ENCODE measurements at places on chromosomes 12 and 14.

- no peak for DNase-seq
These were observed 352.4 kb downstream of the TMEM132D start for GRCh38 chr12:129551441-129551840.

- DNase-seq = no peak
These were observed 116.2 kb upstream of the MAP1LC3B2 start for GRCh38 chr12:116442946-116443345.

GRCh38 chr14:89773644-89774316 lies 180.8 kb downstream of the EFCAB11 start:
- peak; percentile 16 for DNase-seq

DNA sequence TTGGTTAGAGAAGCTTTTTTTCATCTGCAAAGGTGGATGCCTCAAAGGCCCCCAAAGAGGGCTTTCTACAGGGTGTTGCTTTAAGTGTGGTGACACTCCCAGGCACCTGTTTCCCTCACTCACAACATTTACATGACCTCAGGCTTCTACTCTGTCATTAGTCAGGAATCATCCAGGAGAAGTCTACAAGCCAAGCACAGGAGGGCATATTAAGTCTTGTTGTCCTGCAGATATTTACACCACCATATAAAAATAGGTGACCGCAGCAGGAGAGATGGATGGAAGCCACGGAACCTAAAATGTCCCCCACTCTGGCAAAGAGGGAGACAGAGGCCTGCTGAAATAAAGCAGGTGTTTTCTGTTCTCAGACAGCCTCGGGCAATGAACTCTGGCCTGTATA lies 7.5 kb upstream of the DPF3 start:
- no peak for DNase-seq

DNA sequence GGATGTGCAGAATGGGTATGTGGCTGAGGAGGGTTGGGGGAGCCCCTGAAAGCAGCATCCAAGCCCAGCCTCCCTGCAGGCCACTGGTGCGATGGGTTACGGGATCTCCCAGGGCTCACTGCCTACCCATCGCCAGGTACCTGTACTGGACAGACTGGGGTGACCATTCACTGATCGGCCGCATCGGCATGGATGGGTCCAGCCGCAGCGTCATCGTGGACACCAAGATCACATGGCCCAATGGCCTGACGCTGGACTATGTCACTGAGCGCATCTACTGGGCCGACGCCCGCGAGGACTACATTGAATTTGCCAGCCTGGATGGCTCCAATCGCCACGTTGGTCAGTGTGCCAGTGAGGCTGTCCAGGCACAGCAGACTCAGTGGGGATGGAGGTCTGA lies 18.3 kb upstream of the NXPH4 start:
- DNase-seq = no peak

DNA sequence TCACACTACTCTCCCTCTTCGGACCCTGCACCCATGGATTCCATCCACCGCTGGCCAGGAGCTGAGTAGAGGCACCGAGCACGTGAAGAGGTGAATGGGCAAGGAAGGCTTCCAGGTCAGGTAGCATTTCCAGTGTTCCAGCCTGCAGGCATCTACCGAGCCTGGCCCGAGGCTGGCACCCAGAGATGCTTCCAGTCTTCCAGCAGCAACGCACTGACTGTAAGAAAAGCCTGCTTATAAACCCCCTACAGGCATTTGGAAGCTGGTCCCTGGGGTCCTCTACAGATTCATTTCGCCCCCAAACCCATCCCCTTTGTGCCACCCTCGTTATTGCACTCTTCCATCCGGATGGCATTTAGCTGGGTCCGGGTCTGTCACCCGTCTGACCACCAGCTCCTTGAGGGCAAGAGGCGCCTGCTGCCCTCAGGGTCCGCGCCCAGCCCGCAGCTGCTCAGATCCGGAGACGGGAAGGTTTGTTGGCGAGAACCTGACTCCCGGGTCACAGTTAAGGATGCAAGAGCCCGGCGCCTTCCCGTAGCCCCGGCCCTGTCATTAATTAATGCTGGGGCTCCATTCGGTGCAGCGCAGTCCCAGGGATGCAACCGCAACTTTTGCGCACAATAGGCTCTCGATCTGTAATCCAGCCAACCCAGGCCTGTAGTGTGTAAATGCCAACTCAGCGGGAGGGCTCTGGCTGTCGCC lies 614 bp upstream of the MARK3 start:
- no peak for DNase-seq

- no peak for DNase-seq
These were observed 24.3 kb downstream of the TSPAN9 start for GRCh38 chr12:3101309-3102024.

GRCh38 chr12:67251012-67251411 lies 18.1 kb upstream of the CAND1 start:
- DNase-seq = no peak

DNA sequence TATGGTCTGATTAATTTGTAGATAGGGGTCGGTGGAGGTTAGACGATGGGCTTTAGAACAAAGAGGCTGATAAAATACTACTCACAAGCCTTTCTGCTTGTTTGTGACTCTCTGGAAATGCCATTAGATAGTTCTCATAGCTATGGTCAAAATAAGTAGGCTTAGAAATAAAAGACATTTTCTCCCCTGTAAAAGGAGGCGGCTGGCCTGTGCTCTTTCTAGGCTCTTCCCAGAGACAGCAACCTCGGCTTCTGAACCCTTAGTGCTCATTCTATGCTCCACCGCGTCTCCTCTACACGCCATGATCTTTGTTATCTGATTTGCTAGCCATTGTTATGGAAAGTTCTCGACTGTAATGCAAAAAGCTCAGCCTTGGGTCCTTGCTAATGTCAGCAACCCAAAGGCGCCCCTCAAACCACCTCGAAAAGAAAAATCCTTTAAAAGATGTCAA lies 64.5 kb downstream of the CRADD start:
- DNase-seq = peak; percentile 33

DNA sequence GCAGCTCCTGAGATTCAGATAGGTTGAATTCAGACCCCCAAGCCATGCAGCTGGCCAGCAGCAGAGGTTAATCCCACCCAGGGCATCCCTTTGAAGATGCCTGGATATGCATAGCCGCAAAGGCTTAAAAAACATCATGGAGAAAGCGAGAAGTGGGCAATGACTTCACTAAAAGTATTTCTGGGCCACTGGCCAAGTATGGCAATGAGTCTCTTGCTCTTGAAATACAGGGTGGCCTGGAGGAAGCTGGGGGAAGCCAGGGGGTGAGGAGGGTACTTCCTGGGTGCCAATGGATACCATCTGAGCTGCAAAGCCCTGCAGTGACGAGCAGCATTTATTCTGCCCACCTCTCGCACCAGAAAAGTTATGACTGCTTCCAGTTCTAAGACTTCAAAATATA lies 539.3 kb upstream of the TBX3 start:
- no peak for DNase-seq

DNA sequence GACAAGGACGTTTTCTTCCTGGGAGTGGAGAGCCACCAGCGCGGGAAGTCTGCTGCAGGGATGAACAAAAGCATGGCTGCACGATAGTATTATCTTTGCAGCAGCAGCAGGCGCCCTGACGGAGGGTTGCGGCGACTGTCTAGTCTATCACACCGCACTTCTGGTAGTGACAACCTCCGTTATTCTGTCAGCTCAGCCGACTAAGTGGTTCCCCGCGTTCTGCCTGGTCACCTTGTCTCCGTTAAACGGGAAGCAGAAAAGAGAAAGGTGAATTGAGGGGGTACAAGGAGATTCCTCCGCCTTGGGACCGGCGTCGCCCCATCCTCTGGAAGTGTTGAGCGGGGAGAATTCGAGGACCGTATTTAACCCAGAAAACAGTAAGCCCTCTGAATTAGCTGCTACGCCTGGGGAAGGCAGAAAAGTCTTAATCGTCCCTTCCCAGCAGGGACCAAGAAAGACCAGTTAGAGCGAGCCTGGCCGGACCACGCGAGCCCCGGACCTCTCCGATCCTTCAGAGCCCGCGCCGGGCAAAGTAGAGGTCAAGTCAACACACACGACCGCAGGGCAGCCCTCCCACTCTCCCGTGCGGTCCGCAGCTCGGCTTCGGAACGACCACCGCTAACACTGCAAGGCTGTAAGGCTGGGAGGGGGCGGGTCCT lies 536 bp upstream of the DAAM1 start:
- no peak for DNase-seq

- DNase-seq = no peak
These were observed 122.2 kb downstream of the CRACR2A start for GRCh38 chr12:3630621-3631271.

GRCh38 chr14:69673104-69673503 lies 61.7 kb downstream of the SUSD6 start:
- no peak for DNase-seq

GRCh38 chr14:47194055-47194454 lies 481.4 kb downstream of the MDGA2 start:
- no peak for DNase-seq

GRCh38 chr14:24978862-24979724 lies 70.9 kb downstream of the STXBP6 start:
- no peak for DNase-seq

DNA sequence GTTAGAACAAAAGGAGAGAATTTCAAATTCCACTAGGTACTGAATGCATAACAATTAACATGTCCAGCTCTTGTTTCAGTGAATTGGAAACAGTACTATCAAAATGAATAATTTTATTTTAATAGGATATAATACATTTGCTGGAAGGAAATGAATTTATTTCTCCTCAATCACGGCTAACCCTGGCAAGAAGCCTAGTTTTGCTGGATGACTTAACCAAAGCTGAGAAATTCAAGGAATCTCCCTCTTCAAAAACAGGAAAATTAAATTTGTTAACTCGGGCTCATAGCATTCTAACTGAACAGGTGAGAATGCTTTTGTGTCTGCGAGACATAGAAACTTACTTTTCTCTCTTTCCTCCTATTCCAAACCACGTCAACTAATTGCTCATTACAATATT lies 163.5 kb upstream of the NEDD1 start:
- DNase-seq = no peak

- no peak for DNase-seq
These were observed 77.4 kb downstream of the KIF21A start for GRCh38 chr12:39365364-39366001.

GRCh38 chr12:106171117-106171750 lies 32.5 kb upstream of the NUAK1 start:
- DNase-seq = peak; percentile 63

DNA sequence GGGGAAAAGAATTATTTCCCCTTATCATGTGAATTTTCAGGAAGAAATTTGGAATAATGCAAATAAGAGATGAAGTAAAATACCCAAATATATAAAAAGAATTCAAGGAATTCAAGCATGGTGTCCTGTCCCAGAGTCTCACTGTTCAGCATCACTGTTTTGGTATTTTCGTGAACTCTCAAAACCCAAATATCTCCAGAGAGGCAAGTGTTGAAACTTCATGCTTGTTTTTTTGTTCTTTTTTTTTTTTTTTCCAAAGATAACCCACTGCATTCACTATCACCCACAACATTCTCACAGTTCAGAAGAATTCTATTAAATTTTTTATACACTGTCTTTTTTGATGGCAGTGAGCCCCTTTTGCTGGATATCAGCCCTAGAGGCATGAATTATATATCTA lies 354.9 kb downstream of the DIO2 start:
- no peak for DNase-seq

DNA sequence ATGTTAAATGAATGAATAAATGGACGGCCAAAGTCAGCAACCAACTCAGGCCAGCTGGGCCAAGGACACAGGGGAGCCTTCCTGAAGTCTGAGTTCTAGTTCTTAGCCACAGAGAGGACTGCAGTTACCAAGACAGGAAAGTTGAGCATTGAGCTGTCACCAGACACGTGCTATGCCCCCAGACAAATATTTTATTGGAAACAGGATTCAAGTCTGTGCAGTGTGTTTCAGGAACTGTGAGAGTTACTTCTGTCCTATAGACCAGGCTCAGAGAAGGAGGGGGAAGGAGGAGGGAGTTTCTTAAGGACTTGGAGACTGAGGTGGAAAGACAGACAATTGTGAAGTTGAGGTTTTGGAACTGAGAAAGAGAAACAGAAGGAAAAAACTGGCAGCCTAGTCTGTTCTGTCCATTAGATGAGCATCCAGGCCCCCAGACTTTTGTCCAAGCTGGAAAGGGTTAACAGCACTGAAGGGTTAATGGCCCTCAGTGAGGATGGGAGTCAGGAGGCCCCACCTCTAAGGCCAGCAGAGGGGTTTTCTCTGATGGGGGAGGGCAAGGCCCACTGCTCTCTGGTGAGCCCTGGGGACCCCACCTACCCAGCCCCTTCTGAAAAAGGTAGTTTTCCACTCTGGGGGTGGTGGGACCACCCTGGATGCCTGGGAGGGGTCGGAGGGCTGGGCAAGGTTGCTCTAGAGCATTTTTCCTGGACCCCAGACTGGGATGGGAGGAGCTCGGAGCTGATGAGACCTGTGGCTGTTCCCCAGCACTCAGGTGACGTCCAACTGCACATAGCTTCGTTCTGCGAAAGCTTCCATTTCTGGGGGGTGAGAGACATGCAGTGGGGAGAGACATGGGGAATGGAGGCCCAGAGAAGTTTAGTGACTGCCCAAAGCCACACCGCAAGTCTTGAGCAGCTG lies 6.9 kb upstream of the CMKLR1 start:
- no peak for DNase-seq

GRCh38 chr14:23056145-23056955 lies 970 bp downstream of the CDH24 start:
- DNase-seq = peak; percentile 69

DNA sequence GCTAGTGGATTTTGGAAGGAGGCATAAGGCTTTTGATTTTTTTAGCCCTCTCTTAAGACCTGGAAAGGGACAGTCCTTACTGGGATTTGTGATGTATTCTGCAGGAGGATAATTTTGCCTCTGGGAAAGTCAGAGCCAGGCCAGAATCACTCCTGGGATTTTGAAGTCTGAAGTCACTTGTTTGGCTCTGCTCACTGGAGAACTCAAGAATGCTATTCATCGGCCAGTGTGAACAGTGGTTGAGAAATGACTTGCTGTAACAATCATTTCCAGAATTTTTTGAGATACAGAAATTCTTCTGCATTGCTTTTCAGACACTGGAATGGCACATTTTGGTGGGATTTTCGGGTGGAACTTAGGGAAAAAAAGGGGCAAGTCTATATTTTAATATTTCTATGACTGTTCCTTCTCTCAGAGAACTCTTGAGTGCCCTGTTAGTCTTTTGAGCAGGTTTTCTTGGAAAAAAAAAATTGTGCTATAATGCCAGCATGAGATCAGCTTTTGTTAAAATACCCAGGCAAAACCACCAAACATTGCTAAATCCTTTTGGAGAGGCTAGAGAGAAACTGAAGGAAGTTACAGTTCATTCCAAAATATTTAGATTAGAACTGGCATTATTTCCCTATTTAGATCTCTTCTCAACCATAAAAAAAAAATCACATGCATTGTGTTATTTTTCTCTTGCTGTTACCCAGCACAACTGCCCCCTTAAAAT lies 26.1 kb upstream of the BHLHE41 start:
- DNase-seq = no peak

- DNase-seq = peak; percentile 70
These were observed 163.3 kb downstream of the ETV6 start for GRCh38 chr12:11812586-11813437.

Data from Ammon's horn (tissue), 1 donor.